ENCODE measurements at places on chromosomes 11 and 22. TPM values are rescaled to one million over a fixed set of nuclear protein-coding genes. Genes with fewer than 3 reads are reported as not detected.

Gene P2RX6
- 2.4 TPM for total RNA-seq

Gene KRTAP5-8
- not detected for total RNA-seq

Gene NTM
- 11.2 TPM for total RNA-seq

Gene MYOD1
- not detected for total RNA-seq

GRCh38 chr11:8709002-8709672 is 26.5 kb downstream of the RPL27A start:
- DNase-seq = peak; percentile 75

DNA sequence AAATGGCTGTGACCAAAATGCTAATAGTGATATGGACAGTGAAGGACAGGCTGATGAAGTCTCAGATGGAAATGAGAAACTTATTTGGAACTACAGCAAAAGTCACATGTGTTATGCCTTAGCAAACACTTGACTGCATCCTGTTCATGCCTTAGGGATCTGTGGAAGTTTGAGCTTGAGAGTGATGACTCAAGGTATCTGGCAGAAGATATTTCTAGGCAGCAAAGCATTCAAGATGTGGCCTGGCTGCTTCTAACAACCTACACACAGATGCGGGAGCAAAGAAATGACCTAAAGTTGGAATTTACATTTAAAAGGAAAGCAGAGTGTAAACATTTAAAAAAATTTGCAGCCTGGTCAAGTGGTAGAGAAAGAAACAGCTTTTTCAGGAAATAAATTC is 28.1 kb upstream of the CD81 start:
- no peak for DNase-seq

DNA sequence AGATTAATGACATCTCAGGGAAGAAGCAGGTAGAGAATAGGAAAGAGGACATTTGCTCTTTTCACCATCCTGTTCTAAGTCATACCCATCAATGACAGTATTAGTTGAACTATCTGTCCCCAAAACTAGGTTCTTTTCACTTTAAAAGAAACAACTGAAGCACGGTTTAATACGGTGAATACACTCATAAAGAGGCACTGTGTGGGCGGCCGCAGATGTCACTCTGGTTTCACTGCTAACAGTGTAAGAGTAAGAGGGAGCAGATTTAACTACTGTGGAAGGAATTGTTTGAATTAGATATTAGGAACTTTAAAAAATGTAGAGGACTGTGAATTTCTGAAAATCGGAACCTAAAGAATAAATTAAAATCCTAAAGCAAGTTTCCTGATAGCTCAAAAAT is 49.5 kb downstream of the VSIG10L2 start:
- no peak for DNase-seq

GRCh38 chr11:69707176-69707575 is 3.4 kb upstream of the FGF19 start:
- DNase-seq = no peak

GRCh38 chr22:31344578-31345330 is 1.4 kb downstream of the PATZ1 start:
- DNase-seq = peak; percentile 54

GRCh38 chr11:280706-281485 is 2.7 kb downstream of the NLRP6 start:
- no peak for DNase-seq

DNA sequence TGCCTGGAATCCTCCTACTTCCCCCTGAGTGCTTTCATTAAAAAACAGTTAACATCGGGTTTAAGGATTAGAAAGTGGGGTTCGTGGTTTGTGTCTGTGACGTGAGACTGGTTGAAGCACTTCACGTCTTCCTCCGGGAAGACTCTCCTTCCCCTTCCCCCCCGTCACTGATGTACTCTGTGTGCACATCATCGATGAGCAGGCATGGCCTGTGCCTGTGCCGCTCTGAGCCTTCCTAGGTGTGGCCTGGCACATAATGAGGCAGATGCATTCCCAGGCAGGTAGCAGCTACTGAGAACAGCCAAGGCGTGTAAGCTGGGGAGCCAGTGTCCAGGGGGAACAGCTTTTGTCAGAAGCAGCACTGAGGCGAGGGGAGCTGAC is 93.8 kb downstream of the BCR start:
- no peak for DNase-seq

- DNase-seq = no peak
These were observed 288.1 kb upstream of the SORL1-AS1 start for GRCh38 chr11:121740902-121741301.

GRCh38 chr22:33577862-33578411 is 342.3 kb downstream of the LARGE1 start:
- no peak for DNase-seq

All from mucosa of gallbladder (tissue), 1 donor.